ENCODE measurements at places on chromosomes 7 and 10. TPM values are rescaled to one million over a fixed set of nuclear protein-coding genes. Genes with fewer than 3 reads are reported as not detected.

- DNase-seq: no peak
Observed at GRCh38 chr10:96322275-96322674, 18.0 kb downstream of the DNTT start.

GRCh38 chr10:11018432-11018841 lies 765 bp downstream of the CELF2 start:
- no peak for DNase-seq

DNA sequence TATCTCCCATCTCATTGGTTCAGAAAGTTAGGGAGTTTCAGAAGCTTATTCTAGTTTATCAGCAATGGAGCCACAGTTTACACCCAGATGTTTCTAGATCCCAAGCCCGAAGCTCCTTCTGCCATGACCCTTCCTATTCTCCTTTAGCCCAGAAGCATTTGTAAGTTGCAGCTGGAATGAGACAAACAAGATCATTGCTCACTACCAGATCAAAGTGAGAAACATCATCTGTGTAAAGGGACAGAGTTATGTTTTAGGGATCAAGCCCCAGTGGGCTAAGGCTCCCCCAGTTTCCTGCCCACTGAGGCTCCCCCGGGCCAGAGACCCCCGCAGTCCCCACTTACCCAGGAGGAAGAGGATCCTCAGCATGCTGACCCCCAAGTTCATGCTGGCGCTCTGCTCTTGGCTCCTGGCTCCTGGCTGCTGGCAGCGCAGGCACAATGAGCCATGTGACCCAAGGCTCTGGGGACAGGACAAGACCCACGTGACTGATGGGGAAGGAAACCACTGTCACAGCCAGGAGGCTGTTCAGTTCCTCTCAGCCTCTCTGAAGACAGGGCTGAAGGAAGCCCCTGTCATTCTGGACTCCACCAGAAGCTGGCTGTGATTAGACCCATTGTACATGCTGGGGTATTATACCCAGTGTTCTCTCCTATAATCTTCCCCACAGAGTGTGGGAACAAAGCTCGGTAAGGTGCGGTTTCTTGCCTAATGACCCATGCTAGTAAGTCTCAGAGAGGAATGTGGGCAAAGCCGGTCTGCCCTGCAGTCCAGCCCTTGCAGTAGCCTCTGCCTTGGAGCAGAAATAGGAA lies at the start of gene TMEM273:
Gene TMEM273, minus strand, starts transcription at position 442 of the 812 bp plus-strand sequence. Its CDS starts 55 bp downstream, at position 387.
- DNase-seq: no peak

Gene GIMAP5
- 146 TPM for total RNA-seq

Gene NPC1L1
- 0.32 TPM for total RNA-seq

Gene MTERF1
- total RNA-seq: 3.7 TPM

- DNase-seq: no peak
Observed at GRCh38 chr10:44253769-44254462, 131.0 kb downstream of the CXCL12 start.

Gene DHX32
- 21.3 TPM for total RNA-seq

Gene NOD1
- total RNA-seq: 48.7 TPM

DNA sequence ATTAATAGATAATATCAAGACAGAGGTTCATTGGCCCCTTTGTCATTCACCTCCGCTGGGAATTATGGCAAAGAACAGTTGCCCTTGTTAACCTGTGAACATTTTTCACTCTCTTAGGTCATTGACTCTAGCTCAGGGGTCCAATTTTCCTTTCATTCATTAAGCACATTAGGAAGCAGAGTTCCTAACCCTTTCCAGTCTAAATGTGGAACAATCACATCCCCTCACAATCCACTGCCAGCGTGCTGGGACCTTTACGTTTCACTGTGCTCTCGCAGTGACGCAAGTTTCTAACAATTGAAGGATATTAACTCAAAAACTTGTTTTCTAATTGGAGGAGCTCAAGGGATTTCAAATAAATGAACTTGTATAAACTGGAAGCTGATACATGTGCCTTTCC lies 79.3 kb upstream of the MEOX2 start:
- no peak for DNase-seq

- no peak for DNase-seq
Observed at GRCh38 chr7:55490099-55490498, 82.2 kb downstream of the VOPP1 start.

Gene MORN4
- 5.3 TPM for total RNA-seq

DNA sequence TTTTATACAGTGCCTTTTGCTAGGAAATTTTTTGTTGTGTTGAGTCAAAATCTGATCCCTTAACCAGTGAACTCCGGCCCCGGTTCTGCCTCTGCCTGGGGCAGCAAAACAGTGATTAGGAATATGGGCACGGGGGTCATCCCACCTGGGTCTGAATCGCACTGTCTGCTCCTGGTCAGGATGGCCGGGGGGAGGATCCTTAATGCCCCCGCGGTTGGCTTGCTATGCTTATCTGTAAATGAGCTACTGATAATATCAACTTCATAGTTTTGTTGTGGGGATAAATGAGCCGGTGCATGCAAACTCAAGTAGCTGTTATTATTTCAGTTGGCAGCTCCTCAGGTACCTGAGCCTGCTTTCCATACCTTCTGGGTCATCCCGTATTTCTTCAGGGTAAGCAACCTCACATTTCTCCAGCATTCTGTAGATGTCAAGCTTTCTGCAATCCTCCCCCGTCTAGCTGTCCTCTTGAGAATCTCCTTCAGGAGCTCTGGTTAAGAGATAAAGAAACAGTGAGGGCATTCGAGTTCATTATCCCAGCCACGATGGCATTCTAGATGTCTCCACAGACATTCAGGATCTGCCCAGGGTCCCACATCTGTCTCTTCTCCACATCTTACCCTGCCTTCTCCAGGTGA lies 592.2 kb downstream of the SDK1 start:
- DNase-seq: no peak
